ENCODE measurements at places on chromosomes 5 and 9.

- DNase-seq, result no peak
These were observed 687.6 kb upstream of the MEF2C start for GRCh38 chr5:89570557-89570956.

- no peak for DNase-seq
These were observed 493.9 kb downstream of the NTRK2 start for GRCh38 chr9:85163415-85163814.

DNA sequence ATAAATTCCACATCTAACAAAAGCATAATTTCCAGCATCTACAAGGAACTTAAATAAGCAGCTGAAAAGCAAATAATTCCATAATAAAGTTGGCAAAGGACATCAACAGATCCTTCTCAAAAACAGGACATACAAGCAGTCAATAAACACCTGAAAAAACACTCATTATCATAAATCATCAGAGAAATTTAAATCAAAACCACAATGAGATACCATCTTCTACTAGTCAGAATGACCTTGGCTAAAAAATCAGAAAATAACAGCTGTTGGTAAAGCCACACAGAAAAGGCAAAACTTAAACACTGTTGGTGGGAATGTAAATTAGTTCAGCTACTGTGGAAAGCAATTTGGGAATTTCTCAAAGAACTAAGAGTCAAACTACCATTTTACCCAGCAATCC, 1371.1 kb upstream of the ACO1 start:
- no peak for DNase-seq

GRCh38 chr9:72986522-72987116, 33.8 kb upstream of the ALDH1A1 start:
- no peak for DNase-seq

DNA sequence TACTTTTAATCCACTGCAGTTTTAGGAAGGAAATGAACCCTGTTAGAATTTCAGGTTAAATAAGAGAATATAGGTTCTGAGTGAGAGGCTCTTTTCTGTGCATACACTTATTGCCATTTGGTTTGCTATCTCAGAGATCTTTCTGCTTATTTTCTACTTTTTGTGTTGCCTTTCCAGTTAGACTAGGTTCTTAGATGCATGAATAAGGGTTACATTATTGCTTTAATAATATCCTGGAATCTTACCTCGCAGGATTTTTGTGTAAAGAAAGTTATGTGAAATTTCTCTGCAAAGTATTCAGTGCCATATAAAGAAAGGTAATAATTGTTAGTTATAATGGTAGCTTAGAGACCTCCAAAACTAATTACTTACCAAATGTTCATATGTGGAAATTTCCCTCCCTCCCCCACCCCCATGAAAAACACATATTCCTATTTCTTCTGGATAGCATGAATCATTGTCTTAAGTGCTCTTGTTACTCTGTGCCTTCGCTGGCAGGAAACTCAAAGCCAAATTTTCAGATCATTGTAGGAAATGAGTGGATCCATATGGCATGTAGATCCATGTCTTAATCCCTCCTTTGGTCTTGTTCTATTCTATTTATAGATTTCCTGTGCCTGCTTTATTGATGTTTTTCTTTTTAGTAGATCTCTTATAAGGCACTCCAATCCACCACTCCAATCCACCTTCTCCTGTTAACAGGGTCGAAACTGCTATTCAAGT, 2.7 kb upstream of the APBA1 start:
- no peak for DNase-seq

DNA sequence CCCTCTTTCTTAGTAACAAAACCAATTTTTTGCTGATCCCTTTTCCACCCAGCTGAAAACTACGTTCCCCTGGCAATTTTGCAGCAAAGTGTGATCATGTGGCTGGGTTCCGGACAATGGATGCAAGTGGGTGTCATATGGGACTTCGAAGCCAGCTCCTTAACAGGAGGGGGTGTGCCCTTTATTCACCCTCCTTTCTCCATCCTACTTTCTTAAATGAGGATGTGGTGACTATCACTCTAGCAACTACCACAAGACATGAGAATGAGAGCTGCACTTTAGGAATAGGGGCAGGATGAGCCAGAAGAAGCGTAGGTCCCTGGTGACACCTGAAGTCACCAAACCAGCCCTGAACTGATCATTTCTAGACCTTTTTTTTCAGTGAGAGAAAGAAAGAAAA, 58.9 kb downstream of the IRF1 start:
- DNase-seq, result no peak

GRCh38 chr9:133581513-133582343, 27.5 kb downstream of the FAM163B start:
- no peak for DNase-seq

DNA sequence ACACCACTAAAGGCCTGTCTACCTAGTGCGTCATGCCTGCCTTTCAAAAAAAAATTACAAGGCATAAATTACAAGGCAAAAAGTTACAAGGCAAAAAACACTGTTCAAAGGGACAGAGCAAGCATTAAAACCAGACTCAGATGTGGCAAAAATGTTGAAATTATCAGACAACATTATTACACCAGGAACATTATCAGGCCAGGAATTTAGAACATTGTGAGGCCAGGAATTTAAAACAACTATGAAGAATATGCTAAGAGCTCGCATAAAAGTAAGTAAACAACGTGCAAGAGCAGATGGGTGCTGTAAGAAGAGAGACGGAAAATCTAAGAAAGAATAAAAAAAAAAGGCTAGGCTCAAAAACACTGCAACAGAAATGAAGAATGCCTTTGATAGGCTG, 18.2 kb upstream of the MLANA start:
- no peak for DNase-seq

DNA sequence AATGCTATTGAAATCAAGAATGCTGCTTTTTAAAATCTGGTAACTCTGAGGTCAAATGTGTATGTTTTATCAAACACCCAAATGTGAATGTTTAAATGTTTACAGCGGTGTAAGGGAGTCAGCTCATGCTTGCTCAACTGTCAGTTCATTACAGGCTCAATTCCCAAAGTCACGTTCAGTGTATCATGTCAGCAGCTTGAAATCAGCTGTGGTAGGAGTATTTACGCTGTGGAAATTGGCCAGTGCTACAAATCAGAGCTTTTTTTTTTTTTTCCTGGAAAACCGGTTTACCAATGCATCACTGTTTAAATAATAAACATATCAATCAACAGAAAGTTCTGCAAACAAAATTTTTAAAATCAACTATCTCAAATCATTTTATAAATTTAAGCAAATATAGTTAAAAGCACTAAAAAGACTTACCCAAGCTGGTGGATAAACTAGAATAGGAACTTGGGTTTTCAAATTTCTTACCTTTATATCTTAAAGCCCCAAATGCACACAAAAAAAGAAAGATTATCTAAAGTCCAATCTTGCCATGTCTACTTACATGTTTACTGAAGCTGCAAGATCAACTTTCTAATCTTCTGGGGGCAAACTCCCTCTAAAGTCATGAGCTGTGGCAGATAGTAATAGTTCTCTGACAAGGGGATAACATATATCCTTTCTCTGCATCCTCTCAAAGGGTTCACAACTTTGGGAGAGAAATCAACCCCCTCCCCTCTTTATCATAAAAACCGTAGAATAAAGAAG, 57.6 kb upstream of the GRAMD2B start:
- DNase-seq, result no peak

- DNase-seq, result no peak
These were observed 5.6 kb upstream of the IER5L start for GRCh38 chr9:129183495-129184218.

GRCh38 chr5:107215611-107216010, 455.1 kb downstream of the EFNA5 start:
- no peak for DNase-seq

GRCh38 chr5:138869763-138870500, 5.2 kb downstream of the LRRTM2 start:
- DNase-seq, result no peak
